ENCODE measurements at places on chromosomes 2 and 18.

DNA sequence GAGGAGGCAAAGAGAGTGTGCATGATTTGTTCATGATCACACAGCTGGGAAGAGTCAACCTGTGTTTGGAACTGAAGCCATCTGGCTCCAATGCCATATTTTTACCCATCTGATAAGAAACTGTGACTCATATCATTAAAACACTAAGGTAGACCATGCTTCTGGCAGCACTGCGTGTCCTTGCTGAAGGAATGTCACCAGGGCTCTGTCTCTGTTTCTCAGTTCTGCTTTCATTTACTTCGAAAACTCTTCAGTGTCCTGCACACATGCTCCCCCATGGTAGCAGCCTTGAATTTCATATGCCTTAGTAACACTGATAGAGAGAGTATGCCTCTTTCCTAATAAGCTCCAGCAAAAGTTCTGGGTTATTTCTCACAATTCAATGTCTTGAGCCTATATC, 830.4 kb downstream of the DCDC2C start:
- no peak for DNase-seq

DNA sequence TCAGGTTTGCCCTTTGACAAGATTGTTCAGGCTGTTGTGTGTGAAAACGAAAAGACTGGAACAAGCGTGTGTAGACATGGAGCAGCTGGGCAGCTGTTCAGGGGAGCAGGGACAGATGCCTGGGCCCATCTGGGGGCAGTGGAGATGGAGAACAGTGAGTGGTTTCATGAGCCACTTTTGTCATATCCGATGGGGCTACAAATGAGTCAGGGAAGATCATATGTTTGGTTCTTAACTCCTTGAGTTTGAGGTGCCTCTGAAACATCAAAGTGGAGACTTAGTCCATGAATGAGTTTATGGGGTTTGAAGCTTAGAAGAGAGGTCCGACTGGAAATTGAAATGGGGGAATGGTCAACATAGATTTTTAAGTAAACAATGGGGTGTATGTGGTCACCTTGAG, 9.3 kb upstream of the PLB1 start:
- no peak for DNase-seq

DNA sequence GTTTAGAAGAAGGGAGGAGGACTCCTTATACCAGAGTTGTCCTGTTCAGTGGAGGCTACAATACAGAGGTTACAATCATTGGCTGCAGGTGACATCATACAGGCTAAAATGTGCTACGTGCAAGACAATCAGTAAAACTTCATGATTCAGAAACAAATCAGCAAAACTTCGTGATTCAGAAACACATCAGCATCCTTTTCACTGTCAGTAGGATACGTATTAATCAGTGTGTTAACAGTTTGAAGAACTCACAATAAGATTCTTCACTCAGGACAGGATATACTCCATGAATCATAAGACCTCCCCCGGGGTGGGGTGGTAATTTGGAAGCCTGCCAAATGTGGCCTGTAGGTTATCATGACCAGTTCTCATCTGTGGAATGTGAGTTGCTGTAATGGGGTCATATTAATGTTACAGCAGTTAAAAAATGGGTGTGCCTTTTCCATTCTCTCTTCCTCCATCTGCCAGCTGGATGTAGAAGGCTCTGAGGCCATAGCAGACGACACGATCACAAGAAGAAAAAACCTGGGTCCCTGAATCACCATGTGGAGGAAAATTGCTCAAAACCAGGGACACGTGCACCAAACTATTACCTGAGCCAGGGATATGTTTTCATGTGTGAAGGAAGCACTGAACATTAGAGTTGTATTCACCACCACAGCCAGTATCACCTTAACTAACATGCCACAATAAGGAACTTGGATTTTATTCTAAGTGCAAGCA, 134.8 kb upstream of the CREB1 start:
- no peak for DNase-seq

DNA sequence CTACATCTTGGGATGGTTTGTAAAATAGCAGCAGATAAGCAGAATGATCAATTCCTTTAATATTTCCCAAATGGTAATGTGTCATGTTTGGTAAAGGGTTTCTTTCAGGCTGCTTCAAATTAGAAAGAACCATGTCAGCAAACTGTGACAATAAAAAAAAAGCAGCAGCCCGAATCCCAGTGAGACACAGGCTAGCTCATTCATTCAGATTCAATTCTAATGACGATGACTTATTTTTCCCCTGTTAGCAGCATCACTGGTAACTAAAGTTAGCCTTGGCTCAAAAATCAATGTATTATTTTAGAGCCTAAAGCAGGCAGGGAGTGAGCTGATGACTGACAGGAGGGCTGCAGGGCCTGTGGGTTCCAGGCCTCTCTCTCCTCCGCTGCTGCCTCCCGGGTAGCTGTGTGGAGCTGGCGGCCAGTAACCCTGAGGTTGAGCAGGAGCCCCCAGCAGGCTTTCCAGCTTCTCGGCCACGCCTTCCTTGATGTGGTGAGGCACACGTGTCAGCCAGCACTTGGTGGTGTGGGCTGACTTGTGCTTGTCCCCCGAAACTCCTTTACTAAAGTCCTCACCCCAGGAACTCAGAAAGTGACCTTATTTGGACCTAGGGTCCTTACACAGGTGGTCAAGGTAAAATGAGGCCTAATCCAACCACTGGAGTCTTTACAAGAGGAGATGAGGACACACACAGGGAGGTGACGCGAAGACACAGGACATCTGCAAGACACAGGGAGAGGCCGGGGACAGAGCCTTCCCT, 120.5 kb upstream of the HS6ST1 start:
- DNase-seq, result no peak

- no peak for DNase-seq
These were observed 366.4 kb upstream of the FSIP2 start for GRCh38 chr2:185372188-185372587.

DNA sequence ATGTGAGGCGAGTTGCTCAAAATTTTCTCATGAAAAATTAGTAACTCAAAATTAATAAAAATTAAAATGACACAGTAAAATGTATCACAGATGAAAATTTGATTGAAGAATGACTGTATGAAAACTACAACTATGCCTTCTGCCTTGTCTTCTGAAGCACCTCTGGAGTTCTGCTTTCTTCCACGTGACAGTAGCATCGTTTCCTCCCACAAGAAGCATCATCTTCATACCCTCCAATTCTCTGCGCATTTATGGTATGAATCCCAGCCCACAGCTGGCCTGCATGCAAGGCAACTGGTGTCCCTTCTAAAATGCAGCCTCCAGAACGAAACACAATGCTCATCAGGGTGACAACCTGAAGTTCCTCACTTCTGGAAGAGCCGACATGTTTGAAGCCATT, 189.9 kb downstream of the MYO1B start:
- DNase-seq, result no peak

DNA sequence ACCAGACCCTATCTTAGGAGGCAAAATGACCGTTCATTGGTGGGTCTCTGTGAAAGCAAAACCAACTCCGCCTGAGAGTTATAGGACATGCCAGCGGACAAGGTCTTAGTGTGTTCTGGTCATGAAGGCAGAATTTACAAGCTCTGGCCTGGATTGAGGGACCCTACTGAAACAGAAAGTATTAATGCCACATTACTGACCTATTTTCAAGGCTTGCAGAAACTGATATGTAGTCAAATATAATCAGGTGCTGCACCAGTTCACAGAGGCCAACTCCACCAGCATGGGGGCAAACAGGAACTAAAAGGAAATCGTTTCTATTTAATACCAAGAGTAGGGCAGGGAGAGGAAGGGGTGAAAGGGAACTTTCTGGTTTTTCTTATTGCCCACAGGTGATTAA, 19.7 kb downstream of the TYMS start:
- DNase-seq, result no peak

GRCh38 chr18:34493566-34494358, 216.3 kb upstream of the DTNA start:
- DNase-seq, result peak; percentile 24

- no peak for DNase-seq
These were observed 116.4 kb downstream of the IRS1 start for GRCh38 chr2:226683196-226683595.

- DNase-seq, result no peak
These were observed 18.4 kb downstream of the FN1 start for GRCh38 chr2:215417400-215417951.

DNA sequence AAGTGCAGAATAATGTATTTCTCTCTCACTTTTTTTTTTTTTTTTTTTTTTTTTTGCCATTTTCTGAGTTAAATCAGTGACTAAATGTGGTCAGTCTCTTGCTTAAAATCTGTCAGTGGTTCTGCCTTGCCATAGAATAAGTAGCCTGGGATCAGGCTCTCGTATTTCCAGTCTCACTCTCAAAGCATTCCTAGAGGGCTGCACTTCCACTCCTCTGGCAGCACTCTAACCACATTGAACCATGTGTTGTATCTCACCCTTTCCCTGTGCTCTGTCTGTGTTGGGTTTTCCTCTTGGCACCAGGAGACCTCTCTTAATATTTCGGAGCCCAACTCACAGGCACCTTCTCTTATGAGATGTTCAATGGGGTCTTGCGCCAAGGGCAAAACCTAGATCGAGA, 304.4 kb downstream of the CTNNA2 start:
- DNase-seq, result no peak

- DNase-seq, result no peak
These were observed 21.6 kb downstream of the SNORC start for GRCh38 chr2:232891621-232892071.

DNA sequence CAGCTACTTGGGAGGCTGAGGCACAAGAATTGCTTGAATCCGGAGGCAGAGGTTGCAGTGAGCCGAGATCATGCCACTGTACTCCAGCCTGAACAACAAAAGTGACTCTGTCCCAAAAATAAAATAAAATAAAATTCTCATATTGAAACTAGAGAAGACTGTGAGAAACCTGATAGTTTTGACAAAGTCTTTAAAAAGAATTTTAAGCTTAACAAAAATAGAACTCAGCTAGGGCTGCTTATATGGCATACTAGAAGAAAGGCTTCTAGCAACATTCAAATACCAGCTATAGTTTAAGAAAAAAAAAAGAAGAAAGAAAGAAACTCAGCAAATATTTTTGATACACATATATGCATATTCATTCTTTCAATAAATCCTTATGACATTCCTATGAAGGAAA, 13.6 kb downstream of the HADHA start:
- DNase-seq, result no peak

- DNase-seq, result no peak
These were observed 37.6 kb downstream of the SLC14A1 start for GRCh38 chr18:45761512-45762114.

GRCh38 chr2:107086497-107086896, 200.5 kb upstream of the ST6GAL2 start:
- no peak for DNase-seq

- DNase-seq, result no peak
These were observed 456 bp downstream of the LRP1B start for GRCh38 chr2:142130111-142131009.

DNA sequence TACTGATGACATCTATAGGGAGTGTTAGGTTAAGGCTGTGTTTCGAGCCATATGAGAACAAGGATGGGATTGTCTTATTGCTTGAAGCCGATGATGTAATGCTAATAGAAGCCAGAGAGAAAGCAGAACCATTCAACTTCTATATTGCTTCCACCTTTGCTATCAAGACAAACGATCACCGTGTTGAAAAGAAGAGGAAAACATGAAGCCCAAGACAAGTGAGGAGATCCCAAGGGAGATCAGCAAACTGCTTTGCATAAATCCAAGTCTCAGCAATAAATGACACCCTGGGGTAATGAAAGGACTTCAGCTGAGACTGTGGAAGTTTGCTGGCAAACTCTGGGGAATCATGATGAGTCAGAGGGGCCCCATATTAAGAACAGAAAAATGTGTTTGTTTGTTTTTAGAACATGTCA, 206.2 kb downstream of the NCKAP5 start:
- no peak for DNase-seq

DNA sequence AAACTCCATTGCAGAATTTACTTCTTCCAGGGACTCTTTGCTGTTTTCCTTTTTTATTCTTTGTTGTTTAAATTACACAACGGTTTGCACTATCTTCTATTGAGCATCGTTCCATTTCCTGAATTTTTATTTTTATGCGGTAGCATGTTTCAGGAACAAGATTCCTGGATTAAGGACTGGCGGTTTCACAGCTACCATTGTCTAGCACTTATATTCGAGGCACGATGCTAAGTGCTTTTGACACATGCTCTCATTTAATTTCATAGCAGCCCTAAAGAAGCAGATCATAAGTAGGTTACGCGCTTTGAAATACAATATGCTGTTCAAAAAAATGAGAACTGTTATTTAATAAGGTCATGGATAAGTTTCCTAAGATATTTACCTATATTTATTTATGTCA, 354.4 kb downstream of the ARL6IP6 start:
- DNase-seq, result no peak

- DNase-seq, result no peak
These were observed 18.8 kb downstream of the SPRED2 start for GRCh38 chr2:65413610-65414009.

- no peak for DNase-seq
These were observed 128.8 kb upstream of the SESTD1 start for GRCh38 chr2:179393481-179393880.
